ENCODE measurements at places on chromosomes 12 and 14.

GRCh38 chr12:85457016-85457415 is 177.0 kb downstream of the ALX1 start:
- DNase-seq = no peak

GRCh38 chr12:62285284-62285683 is 25.1 kb downstream of the USP15 start:
- no peak for DNase-seq

- no peak for DNase-seq
Observed at GRCh38 chr14:81991998-81992397, 458.3 kb upstream of the SEL1L start.

GRCh38 chr12:103768467-103769123 is 72.4 kb downstream of the NT5DC3 start:
- no peak for DNase-seq

DNA sequence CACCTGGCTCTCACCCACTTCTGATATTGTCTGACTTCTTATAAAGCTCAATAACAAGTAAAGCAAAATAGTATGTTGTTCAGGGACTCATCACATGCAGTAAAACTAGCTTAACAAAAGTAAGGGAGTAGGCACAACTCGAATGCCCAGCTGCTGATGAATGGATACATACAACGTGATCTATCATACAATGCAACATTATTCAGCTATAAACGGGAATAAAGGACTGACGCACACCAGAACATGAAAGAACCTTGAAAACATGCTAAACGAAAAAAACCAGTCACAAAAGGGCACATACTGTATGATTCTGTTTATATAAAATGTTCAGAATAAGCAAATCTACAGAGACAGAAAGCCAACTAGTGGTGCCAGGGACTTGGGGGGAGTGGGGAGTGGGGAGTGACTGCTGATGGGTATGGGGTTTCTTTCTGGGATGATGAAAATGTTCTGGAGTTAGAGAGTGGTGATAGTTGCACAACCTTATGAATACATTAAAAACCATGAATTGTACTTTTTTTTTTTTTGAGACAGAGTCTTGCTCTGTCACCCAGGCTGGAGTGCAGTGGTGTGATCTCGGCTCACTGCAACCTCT is 11.1 kb downstream of the PLBD2 start:
- DNase-seq = no peak

DNA sequence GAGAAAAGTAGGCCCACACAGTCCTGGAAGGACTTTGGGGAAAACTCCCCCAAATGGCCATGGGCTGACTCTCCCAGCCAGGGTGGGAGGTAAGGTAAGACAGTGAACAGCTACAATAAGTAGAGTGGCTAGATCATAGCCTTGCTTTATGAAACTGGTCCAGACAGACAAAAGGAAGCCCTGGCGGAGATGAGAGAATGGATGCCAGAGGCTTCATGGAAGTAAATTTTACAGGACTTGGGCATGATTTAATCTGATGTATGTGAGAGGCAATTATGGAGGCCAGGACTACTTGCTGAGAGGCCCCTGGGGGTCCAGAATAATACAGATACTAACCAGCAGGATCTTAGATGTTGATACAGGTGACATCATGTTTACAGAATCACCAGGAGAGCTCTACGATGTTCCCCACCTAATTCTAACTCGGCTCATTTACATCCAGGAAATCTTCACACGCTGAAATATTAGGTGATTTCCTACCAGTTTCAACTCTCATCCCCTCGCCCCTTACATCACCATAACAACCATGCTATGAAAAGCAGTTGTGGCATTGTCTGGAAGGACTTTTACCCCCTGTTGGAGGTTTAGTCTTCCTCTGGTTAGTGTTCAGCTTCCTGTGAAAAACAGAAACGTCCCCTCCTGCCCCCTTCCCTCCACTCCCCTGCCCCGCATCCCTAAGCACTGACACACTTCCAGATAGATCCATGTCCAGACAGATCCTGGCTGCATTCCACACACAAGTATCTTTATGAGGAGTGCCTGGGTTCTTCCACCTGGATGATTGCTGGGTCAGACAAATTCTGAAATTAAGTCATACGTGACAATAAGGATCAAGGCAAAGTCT is 39.5 kb upstream of the NT5DC3 start:
- no peak for DNase-seq
